Smooth muscle cell of bladder (primary cell): ENCODE measurements at places on chromosomes 4 and X. TPM values are rescaled to one million over a fixed set of nuclear protein-coding genes. Genes with fewer than 3 reads are reported as not detected.

Gene SOX3
- total RNA-seq: not detected in 2 replicates

Gene DIPK2B
- 0.18 TPM in 1 of 2 replicates, not detected in the other for total RNA-seq

Gene HSFX3
- total RNA-seq: not detected in 2 replicates

Gene SHROOM4
- total RNA-seq: 0.28 and 1.0 TPM in 2 replicates

Gene TRIML2
- total RNA-seq: 0.14 and 0.18 TPM in 2 replicates
